ENCODE measurements at places on chromosomes 5 and 9.
A peak's percentile ranks its signal among the peaks of the same experiment; 100 is the strongest.

DNA sequence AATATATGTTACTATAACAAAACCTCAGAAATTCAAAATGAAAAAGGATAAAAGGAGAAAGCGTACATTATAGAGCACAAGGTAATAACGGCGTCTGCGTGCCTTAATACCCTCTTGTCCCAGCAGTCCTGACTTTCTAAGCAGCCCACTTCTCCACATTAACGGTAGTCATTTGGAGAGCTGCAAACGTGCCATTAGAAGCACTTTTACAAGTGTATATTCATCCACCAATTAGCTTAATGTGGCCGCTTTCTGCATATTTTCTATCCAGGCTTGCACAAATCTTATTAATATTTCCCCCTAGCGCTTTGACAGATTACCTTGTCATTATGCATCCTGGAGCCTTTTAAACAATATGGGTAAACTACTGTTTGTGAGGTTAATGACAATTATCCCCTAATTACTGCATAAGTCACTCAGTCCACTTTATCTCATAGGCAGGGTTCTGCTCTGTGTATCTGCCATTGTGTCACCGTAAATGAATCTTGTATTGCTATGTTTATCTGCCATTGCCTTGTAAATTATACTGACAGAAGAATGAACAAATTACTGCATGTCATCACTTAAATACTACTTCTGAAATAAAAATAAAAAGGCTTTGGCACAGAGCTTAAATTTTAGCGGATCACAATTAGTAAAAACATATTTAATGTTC is 421.3 kb downstream of the BNC2 start:
- no peak for DNase-seq

DNA sequence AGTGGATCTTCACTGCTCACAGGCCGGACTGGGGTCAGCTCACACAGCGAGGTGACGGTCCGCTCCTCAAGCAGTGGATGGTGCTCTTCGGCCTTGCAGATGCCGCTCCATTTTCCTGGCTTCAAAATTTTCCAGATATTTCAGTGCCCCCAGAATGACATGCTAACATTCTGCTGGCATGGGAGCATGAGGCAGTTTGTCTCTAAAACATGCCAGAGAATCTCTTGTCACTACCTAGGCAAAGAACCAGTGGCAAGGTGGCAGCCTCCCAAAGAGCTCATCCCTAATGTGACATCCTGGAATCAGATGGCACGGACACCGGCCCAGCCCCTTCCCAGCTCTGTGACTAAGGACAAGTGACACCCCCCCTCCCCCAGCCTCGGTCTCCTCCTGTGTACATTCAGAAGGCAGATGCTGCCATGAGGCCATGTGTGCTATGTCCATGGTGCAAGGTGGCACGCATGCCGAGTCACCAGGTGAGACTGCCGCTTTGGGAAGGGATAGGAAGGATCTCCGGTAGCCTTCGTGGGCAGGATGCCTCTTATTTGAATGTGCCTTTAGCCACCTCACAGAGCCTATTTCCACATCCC is 2.7 kb downstream of the S1PR3 start:
- DNase-seq: no peak

- DNase-seq: no peak
Measured at GRCh38 chr9:100160021-100160420, 61.0 kb downstream of the INVS start.

GRCh38 chr9:110336363-110336762 is 1.3 kb downstream of the TXNDC8 start:
- no peak for DNase-seq

DNA sequence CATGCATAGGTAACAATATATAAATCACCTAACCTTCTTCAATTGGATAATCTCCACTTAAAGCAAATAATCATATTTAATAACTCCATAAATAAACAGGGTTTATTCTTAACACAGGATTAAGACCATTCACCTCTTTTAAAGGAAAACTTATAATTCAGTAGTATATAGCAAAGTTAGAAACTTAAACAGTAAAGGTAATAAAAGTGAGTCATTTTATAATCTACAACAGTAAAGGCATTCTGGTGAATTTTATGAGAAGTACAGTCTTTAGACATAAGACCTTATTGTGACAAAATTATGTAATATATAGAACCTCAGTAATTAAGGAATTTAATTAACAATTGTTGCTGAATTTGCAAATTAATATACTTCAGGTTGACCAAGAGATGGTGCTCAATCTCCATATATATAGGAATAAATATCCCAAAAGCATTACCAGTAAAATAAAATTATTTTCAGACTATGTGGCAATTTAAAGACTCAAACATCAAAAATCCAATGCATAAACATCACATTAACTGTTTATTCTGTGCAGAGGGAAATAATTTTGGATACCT is 84.8 kb downstream of the FBXL17 start:
- DNase-seq: no peak

DNA sequence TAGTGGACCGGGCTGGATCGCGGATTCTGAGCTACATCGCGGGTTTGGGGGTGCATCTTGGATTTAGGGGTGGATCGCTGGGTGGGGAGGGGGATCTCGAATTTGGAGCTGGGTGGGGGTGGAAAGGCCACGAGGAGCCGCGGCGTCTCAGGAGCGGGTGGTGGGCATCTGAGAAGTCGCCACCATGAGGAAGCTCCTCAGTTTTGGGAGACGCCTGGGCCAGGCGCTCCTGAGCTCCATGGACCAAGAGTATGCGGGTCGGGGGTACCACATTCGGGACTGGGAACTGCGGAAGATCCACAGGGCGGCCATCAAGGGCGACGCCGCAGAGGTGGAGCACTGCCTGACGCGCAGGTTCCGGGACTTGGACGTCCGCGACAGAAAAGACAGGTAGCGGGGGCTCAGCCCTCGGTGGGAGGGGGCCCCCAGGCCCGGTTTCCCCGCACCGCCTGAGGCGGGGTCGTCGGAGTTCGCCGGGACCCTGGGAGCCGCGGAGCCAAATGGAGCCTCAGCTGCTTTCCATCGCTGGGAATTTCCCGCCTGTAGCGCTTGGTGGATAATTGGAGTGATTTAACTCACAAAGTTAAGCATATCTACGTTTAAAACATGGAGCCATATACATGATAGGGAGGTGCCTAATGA is 376 bp downstream of the ANKRD18B start:
- no peak for DNase-seq

- DNase-seq: peak; percentile 53
Measured at GRCh38 chr5:142109331-142110045, 909 bp downstream of the NDFIP1 start.

- no peak for DNase-seq
Measured at GRCh38 chr9:102594241-102594640, 400.9 kb upstream of the CYLC2 start.

DNA sequence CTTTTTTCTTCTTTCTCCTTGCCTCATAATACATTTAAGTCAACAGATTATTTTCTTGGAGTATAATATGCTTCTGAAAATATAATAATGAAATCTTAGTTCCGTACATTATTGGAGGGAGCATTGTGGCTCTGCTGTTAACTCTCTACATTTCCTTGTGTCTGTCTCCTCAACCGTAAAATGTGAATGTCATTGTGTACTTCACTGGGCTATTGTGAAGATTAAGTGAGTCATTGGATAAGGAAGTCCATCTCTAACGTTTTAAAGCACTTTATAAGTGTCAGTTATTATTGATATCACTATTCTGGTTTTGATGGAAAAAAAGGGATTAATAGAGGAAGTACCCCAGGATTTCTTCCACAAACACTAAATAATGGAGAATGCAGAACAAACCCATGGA is 304.5 kb upstream of the RFX3 start:
- no peak for DNase-seq

- no peak for DNase-seq
Measured at GRCh38 chr5:64790210-64790609, 21.5 kb downstream of the CWC27 start.

DNA sequence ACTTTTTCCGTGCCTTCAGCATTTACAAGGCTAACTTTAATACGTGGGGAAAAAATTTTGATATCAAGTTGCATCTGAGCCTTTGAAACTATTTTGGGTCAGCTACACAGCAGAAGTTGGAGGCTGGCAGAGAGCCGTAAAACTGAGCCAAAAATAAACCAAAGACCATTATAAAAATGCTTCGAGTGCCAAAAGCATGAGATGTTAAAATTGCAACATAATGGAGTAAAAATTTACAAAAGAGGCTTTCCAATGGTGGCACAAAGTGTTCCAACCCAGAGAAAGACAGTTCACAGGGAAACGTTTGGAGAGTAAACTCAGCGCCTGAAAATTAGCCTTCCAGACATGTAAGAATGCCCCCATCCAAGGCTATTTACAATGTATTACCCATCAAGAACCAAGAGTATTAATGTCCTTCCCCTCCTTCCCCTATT is 190.3 kb downstream of the TLE1 start:
- DNase-seq: no peak

GRCh38 chr5:1235379-1235778 is 10.2 kb downstream of the SLC6A18 start:
- DNase-seq: no peak

GRCh38 chr9:82109626-82110025 is 121.1 kb downstream of the SPATA31D1 start:
- DNase-seq: no peak

DNA sequence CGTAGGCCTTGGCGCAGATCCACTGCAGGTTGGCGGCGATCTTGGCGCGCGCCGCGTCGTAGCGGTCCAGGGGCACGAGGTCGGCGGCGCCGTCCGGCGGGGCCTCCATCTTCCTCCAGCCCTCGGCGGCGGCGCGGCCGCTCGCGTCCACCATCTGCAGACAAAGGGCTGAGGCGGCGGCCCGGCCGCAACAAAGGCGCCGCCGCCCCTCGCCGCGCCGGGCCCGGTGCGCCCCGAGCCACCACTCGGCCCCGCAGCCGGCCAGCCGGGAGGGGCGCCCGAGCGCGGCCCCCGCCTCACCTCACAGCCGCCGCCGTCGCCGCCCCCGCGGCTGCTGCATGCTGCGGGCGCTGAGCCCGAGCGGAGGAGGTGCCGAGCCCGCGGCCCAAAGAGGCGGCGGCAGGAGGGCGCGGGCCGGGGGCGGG is 328 bp downstream of the CAMSAP1 start:
- no peak for DNase-seq

- no peak for DNase-seq
Measured at GRCh38 chr5:56845277-56845676, 29.9 kb downstream of the MAP3K1 start.

GRCh38 chr9:98807070-98807813 is at the start of gene GALNT12:
Gene GALNT12 (plus strand): TSS chr9:98807670. CDS start chr9:98807699, 29 bp downstream.
- DNase-seq: peak; percentile 48

DNA sequence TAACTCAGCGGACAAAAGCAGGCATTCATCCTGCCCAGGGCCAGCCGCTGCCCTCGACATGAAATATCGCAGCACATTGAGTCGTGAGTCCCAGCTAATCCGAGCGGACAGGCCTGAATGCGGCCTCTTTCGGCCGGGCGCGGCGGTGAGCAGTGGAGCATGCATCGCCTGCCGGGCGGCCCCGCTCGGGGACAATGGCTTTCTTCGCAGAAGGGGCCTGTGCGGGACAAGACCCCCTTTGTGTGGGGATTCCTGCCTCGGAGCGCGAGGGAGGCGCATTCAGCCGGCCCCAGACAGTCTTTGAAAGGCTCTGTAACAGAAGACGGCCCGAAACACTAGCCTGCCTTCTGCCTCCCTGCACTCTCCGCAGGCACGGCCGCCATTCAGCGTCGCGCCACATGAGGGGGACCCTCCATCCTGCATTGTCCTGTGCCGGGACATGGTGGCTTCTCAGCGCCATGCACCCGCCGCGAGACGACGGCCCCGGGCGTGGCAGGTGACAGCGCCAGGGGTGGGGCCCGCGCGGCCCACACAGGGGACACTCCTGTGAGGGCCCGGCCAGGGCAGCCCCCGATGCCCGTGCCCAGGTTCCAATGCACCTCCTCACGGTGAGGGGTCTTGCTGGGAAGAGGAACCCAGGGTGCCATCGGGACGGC is 52.0 kb downstream of the EXD3 start:
- no peak for DNase-seq

- DNase-seq: no peak
Measured at GRCh38 chr5:114316167-114316566, 45.7 kb upstream of the KCNN2 start.

DNA sequence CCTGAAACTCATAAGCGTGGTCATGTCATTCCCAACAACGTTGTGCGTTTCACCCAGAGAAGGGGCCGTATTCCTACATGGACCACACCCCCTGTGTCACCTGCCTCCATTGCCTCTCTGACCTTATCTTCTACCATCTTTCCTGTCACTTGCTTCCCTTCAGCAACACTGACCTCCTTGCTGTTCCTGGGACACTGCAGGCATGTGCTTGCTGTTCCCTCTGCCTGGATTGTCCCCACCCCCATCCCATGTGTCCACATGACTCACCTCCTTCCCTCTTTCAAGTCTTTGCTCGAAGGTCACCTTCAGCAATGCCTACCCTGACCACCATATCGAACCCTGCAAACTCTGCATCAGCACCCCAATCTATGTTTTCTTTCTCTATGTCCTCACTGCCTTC is 133.2 kb upstream of the ZNF618 start:
- DNase-seq: no peak

GRCh38 chr5:123371575-123372179 is 51.5 kb downstream of the CEP120 start:
- peak; percentile 3 for DNase-seq

DNA sequence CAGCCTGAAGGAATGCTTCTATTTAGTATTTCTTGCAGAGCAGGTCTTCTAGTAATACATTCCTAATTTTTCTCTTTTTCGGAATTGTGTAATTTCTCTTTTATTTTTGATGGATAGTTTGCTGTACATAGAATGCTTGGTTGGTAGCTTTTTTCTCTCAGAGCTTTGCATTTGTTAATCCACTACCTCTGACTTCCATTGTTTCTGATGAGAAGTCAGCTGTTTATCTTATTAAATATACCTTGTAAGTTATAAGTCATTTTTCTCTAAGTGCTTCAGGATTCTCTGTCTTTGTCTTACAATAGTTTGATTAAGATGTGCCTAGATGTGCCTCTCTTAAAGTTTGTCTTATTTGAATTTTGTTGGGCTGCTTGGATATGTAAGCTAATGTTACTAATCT is 101.9 kb downstream of the HTR1A start:
- no peak for DNase-seq

DNA sequence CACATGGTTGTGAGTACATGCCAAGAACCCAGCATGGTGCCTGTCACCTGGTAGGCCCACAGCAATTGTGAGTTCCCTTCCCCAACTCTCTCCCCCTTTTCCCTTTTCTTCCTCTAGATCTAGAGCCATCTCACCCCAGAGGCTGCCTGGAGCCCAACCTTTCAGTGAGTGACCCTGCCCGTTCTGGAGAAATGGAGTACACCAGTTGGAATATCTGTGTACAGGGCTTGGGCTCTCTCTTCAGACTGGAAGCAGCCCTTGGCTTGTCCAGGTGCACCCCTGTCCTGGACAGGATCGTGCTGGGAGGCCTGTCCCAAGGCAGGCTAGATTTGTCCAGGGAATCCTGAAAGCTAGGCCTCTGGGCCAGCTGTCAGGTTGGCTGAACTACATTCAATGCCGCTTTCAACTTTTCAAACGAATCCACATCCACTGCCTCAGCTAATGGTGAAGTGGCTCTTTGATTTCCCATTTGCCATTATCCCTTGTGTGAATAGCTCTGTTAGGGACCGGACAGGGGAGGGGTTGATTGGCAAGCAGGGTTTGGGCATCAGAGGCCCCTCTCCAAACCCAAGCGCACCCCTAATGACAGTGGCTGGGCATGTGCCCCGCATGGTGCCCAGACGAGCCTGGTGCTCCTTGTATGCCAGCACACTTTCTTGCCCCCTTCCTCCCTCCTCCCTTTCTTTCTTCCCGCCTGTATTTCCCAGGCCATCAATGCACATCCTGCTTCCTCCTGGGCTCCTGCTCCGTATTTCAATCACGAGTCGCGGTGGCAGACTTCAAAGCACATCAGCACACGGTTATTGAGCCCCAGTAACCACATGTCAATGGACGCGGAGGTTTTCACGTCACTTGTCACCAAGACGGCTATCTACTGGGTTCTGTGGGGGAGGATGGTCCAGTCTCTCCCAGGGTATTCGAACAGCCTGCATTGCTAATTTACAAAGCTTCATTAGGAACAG is 211.2 kb downstream of the DAB2IP start:
- no peak for DNase-seq
